ENCODE measurements at places on chromosomes 5 and 9.

GRCh38 chr9:97573482-97574073 is 59.6 kb downstream of the TSTD2 start:
- no peak for DNase-seq

DNA sequence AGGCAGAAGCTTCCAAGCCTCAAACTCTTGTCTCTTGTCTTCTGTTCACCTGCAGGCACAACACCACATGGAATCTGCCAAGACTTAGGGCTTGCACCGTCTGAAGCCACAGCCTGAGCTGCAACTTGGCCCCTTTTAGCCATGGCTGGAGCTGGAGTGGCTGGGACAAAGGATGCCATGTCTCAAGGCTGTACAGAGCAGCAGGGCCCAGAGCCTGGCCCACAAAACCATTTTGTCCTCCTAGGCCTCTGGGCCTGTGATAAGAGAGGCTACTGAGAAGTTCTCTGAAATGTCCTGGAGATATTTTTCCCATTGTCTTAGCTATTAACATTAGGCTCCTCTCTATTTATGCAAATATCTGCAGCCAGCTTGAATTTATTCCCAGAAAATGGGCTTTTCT is 330.8 kb downstream of the DTWD2 start:
- no peak for DNase-seq

DNA sequence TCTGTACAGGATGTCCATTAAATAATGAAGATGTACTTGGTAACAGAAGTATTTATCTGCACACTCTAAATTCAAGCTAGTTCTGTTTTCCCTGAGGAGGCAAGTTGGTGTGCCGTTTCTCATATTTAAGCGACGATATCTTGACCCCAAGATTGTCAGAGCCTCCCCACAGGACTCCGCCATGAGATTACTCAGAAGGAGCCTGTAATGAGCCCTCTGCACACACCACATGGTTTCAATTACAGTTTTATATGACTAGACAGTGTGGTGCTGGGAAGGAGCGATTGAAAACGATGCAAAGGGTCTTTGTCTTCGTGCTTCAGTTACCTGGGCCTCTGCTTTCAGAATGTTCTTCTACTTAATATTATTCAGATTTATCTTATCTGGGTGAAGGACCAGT is 840.4 kb upstream of the WWC1 start:
- peak; percentile 79 for DNase-seq

DNA sequence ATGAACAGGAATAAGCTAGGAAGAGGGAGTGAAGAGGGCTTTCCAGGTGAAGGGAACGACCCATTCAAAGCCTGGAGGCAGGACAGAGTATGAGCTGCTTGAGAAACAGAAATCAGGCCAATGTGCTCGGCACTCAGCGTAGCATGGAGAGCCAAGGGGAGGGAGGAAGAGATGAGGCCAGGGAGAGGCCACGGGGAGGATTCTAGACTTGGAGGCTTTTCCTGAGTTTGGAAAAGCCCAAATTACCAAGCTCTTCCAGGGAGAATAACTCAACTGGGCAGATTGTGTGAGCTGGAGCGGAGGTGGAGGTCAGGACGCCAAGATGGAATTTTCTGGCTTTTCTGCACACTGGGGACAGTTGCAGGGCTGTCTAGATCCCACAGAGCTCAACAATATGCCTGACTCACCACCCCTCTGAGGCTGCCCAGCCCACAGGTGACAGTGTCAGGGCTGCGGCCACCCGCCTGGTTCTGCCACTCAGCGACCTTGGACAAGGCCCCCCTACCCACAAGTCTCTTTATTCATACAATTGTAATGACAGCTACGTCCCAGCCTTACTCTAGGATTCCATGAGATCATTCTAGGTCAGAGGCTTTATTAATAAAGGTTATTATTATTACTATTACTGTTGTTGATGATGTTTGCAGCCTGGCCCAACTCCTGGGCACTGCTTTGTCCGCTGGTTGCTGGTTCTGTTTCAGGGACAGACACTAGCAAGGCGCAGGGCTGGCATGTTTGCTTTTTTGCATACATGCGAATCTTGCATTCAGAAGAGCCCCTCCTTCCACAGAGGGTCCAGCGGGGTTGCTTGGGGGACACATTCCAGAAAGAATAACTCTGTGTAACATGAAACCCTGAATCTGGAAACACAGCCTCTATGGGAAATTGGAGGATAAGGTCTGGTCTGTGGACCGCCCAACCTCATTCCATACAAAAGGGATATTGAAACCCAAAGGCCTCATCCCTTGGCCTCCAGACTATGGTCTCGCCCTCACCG is 9.4 kb upstream of the LMX1B start:
- DNase-seq: peak; percentile 38

GRCh38 chr9:89619424-89620138 is 14.8 kb downstream of the GADD45G start:
- no peak for DNase-seq

GRCh38 chr5:32076699-32077695 is 97.1 kb downstream of the GOLPH3 start:
- peak; percentile 67 for DNase-seq

- DNase-seq: no peak
Measured at GRCh38 chr5:62214701-62215100, 91.3 kb upstream of the KIF2A start.

GRCh38 chr5:108924457-108924961 is 176.8 kb downstream of the FER start:
- DNase-seq: no peak

GRCh38 chr5:155004138-155004744 is 9.3 kb upstream of the KIF4B start:
- DNase-seq: no peak

DNA sequence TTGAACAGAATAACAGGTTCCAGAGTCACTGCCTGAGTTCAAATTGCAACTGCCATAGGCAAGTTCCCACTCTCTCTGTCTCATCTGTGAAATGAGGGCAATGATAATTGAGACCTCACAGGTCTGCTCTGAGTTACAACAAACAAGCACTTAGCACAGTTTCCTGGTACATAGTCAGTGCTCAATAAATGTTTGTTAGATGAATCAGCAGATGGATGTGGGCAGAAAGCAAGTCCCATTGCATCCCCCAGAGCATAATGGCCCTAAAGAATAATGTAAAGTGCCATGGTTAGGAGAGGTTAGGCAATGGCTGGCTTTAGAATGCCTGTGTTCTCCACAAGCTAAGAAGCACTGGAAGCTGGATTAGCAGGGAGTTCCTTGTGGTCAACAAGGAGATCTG is 136.5 kb upstream of the LARP1 start:
- no peak for DNase-seq

DNA sequence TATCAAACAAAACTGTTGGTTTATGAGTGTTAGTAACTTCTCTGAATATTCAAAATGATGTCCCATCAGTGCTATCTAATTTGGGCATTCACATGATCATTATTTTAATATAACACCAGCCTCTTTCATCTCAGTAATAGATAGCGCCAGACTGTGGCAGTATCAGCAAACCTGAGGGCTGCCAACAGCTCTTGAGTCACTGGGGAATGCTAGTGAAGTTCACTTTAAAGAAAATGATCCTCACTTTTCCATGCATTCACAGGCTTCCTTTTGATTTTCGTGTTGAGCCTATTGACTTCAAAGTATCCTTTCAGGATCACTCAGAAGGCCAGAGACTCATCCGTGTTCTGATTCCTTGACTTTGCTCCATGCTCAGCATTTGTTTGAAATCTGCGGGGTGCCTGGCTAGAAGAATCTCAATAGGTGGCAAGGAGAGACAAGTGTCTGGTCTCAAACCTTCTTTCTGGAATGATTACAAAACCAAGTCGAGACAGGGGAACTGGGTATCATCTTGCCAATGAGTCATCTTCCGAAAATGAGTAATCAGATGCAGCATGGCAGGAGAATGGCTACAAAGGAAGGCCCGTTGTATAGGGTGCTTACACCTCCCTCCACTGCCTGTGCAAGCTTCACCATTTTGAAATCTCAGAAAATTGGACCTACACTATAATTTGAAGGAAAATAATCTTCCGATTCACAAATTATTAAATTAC is 509.1 kb downstream of the RASEF start:
- no peak for DNase-seq

- no peak for DNase-seq
Measured at GRCh38 chr9:136313111-136314055, 9.5 kb upstream of the CCDC187 start.

DNA sequence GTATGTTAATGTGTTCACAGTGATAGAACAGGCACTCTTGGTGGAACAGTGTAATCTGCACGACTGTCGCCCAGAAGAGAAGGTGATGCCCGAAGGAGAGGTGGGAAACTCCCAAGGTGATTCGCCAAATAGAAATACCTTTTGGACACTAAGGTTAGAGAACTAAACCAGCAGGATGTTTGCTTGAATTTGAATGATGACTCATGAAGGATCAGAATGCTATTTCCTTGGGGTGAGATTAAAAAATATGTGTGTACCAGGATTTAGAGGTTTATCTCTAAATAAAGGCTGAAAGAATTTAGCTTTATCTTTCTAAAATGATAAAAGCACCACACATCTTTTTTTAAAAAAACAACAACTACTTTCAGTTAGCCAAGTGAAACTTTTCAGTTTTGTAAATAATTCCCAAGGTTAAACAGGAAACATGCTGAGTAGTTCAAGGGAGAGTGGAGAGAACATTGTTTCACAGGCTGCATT is 297.4 kb upstream of the TAS2R1 start:
- no peak for DNase-seq

- no peak for DNase-seq
Measured at GRCh38 chr5:72368271-72368670, 48.1 kb downstream of the PTCD2 start.

GRCh38 chr9:36337865-36338264 is 62.2 kb downstream of the RNF38 start:
- DNase-seq: peak; percentile 10

DNA sequence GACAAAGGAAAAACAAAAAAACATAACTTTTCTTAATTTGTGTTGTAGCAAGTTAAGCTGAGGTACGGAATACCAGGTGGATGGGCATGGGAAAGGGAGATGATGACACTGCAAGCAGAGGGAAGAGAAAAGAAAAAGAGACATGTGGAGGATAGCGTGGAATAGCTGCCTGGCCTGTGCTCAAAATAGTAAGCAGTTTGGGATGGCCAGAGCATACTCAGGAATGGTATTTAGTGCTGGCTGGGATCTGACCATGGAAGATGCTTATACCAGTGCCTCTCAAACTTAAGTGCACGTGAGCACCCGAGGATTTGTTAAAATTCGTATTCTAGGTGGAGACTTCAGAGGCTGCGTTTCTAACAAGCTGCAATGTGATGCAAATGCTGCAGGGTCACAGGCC is 41.3 kb downstream of the LNPEP start:
- DNase-seq: peak; percentile 20

GRCh38 chr5:74586856-74587255 is 53.7 kb downstream of the ENC1 start:
- DNase-seq: no peak

DNA sequence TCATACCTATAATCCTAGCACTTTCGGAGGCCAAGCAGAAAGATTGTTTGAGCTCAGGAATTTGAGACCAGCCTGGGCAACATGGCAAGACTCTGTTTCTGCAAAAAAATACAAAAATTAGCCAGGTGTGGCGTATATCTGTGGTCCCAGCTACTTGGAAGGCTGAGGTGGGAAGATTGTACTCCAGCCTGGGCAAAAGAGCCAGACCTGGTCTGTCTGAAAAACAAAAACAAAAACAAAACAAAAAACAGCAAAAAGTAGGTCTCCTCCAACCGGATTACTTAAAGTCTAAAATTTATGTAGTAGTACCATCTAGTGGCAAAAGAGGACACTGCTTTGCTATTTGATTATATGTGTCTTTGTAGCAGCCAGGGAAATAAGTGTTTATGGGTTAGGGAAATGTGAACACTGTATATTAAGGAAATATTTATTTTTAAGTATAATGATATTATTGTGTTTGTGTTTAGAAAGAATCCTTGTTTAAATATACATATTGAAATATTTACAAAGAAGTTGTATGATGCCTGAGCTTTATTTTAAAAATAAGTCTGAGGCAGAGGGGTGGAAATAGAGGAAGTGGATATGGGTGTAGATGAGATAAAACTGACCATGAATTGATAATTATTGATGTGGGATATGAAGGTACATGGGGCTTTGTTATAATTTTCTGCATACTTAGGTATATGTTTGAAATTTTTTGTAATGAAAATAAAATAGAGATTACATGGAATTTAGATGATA is 20.0 kb downstream of the APC start:
- DNase-seq: peak; percentile 59

DNA sequence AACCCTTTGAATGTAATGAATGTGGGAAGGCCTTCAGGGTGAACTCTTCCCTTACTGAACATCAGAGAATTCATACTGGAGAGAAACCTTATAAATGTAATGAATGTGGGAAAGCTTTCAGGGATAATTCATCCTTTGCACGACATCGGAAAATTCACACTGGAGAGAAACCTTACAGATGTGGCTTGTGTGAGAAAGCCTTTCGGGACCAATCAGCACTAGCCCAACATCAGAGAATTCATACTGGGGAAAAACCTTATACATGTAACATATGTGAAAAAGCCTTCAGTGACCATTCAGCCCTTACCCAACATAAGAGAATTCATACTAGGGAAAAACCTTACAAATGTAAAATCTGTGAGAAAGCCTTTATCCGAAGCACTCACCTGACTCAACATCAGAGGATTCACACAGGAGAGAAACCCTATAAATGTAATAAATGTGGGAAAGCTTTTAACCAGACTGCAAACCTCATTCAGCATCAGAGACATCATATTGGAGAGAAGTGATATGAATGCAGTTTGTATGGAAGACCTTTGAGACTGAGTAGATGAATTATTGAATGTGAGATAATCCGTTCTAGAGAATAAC is 24.6 kb downstream of the ZNF454 start:
- no peak for DNase-seq

Measured in muscle of back (tissue), 13 donors.